Activated T-helper 1 cell treated with anti-CD3 and anti-CD28 coated beads, Interleukin-2, amount 50 U/mL, for 16 hours (primary cell): ENCODE measurements at places on chromosomes 1 and 21.

- DNase-seq, result no peak
Observed at GRCh38 chr1:243447347-243447746, 191.5 kb downstream of the SDCCAG8 start.

GRCh38 chr1:20601129-20601825 is 12.4 kb downstream of the CDA start:
- DNase-seq, result no peak

DNA sequence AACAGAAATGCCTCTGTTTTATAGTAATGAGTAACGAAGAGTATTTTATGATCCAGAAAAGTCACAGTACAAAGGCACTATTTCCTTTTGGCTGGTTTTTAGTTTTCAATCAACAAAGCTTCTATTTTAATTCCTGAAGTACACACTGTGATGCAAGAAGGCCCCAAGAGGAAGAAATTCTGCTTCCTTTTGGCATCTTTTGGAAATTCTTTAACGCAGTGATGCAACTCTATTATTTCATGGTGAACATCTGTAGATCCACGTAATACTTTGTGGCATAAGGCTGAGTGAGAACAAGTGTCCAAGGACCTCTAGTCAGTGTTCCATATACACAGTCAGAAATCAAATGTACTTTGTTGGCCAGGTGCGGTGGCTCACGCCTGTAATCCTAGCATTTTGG is 137.5 kb downstream of the TGFB2 start:
- DNase-seq, result no peak

GRCh38 chr1:6497215-6497866 is 5.9 kb upstream of the PLEKHG5 start:
- peak; percentile 23 for DNase-seq

DNA sequence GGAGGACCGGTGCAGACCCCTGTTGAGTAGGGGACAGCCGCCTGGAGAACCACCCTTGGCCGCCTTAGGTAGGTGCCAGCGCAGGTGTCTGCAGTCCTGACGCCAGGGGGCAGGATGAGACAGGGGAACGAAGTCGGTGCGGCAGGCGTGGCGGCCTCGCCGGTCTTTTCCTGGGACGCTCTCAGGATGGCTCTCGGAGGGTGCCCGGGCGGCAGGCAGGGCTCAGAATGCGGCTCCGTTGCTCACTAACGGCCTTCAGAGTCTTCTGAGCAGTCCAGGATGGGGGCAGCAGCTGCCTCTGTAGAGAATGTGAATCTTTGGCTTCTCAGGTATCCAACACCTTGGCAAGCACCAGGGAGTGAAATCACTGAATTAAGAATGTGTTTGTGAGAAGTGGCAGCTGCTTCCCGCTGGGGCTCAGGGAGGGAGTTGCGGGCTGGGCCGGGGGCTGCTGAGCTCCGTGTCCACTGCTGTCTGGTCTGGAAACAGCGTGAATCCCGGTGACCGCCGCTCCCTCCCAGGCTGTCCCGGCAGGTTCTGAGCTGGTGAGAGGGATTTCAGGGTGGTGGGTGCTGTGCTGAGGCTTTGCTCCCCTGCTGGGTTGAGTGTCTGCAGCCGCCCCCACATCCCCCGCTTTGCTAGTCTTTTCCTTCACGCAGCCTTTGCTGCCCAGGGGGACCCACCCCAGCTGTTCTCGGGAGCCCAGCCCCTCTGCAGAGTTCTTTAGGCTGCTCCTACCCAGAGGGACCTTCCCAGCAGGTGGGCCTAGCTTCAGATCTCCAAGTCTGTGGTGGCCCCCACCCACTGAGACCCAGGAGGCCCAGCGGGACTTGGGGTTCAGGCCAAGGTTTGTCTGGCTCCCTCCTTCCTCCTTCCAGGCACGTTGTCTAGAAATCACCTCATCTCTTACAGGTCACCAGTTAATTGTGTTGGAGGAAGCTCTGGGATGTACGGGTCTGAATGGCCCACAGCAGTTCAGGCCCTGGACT is 11.1 kb upstream of the C1orf174 start:
- peak; percentile 61 for DNase-seq
